NCI-H1694 treated with DMSO at 0.1 percent for 48 hours (cell line): ENCODE measurements at places on chromosomes 12 and 14.
A peak's percentile ranks its signal among the peaks of the same experiment; 100 is the strongest.

GRCh38 chr12:56991319-56992246 lies 14.8 kb downstream of the ZBTB39 start:
- DNase-seq = no peak

DNA sequence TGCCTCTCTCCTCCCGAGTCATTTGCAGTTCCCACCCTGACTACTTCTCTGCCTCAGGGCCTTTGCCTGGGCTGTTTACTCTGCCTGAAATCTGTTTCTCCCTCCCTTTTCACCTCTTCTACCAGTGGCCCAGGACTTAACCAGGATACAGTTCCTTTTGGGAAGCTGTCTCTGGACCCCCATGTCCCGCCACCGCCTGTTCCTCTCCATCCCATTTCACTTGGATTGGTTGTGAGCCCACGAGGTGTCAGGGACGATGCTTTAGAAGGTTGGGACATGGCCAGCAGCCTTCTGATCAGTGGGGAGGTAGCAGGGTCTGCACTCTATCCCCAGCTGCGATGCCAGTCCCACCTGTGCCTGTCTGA lies 51.8 kb downstream of the FAM222A start:
- DNase-seq = no peak

- DNase-seq = no peak
Measured at GRCh38 chr12:75172611-75173010, 37.0 kb downstream of the KCNC2 start.

- DNase-seq = no peak
Measured at GRCh38 chr14:20177433-20177974, 13.2 kb upstream of the OR11G2 start.

GRCh38 chr12:7642287-7642686 lies 23.4 kb downstream of the APOBEC1 start:
- DNase-seq = no peak

DNA sequence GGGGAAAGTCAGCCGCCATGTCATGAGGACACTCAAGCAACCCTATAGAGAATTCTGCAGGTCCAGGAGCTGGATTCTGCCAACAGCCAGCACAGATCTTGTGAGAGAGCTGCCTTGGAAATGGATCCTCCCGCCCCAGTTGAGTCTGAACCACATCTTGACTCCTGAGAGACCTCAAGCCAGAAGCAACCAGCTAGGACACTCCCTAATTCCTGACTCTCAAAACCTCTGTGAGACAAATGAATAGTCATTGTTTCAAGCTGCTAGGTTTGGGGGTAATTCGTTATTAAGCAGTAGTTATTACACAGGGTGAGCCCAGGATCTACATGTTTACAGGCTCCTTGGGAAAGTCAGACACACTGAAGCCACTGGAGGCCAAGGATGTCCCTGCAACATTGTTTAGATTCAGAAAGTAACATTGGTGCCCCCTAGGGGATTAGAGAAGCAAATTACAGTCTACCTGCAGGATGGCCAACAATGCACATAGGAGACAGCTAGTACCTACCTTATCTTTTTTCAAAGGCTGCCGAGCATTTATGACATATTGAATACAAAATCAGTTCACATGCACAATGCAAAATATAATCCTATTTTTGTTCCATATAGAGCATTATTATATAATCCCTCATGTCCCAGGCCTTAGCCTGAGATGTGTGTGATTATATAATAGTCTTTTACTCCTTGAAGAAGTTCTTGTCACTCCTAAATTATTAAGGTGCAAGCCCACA lies 57.9 kb upstream of the FICD start:
- peak; percentile 84 for DNase-seq

DNA sequence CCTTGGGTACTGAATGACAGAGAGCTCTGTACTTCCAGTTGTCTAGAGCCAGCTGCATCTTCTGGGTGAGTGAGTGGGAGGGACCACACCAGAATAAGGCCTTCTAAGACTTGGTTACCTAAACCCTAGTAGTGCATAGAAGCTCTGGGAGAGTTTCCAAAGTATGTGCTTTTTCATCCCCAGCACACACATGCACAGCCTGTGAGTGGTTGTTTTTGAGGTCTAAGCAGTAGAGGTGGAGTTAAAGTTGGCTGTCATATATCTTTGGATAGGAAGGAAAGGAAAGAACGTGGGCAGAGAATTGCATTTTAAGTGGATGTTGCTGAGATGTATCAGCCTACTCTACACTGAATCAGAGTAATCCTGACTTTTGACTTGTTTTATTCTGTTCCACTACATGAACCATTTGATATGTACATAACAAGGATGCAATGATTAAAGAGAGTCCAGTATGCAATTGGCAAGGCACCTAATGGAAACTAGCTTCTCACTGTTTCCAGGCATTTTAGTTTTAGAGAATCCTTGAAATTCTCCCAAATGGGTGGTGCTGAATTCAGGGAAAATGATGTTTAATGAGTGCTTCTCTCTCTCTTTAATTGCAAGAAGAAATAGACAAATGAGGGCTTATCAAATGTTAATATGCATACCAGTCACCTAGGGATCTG lies 51.8 kb upstream of the PRICKLE1 start:
- DNase-seq = no peak
